CD4-positive, alpha-beta T cell treated with Interleukin-17A for 1 hour (primary cell): ENCODE measurements at places on chromosomes 6 and 20.
A peak's percentile ranks its signal among the peaks of the same experiment; 100 is the strongest.

DNA sequence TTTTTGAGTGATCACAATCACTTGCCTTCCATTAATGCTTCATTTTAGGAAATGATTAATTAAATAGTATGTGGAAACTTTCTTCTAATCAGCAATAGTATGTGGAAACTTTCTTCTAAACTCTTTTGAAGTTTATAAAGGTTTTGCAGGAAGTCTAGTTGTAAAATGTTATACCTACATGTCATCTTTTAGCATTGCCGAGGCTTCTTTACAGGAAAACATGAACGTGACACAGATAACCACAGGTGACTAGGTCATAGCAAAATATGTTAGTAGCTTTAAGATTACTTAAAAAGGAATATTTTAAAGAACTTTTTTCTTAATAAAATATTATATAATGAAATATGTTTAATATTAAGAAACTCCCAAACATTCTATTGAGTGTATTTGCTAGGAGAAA, 56.8 kb downstream of the SMAP1 start:
- DNase-seq: no peak

GRCh38 chr6:112407101-112407590, 60.0 kb downstream of the RFPL4B start:
- DNase-seq: no peak

DNA sequence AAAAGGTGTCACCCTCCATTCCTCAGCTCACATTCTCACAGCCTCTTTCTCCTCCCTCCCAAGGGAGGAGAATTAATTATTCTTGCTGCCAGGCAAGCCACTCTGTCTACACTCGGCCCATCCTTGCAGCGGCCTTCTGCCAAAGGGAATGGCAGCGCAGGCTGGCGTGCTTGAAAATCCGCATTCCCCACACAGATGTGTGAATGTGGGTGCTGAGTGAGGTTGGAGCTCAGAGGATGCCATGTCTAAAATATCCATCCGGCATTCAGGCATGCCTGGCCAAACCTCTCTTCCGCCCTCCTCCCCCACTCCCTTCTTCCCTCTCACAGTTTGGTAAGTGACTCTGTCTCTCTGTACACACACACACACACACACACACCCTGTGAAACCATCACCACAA, 27.7 kb downstream of the PNPLA1 start:
- no peak for DNase-seq

DNA sequence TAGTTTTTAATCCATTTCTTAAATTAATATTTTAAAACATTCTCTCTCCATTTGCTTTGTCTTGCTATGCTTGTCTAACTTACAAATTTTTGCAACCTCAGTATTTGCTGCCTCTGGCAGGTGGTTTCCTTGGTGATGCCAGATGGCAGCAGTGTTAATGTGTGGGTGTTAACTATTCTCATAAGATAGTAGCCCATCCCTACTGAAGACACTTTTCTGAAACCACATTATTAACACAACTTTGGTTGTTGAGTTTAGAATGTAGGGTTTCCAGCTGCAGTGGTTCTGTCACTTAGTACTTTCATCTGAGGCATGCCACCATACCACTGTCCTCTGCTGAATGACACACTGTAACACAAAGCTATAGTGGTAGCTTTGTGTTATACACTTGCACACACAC, 75.1 kb downstream of the MYO6 start:
- peak; percentile 28 for DNase-seq

DNA sequence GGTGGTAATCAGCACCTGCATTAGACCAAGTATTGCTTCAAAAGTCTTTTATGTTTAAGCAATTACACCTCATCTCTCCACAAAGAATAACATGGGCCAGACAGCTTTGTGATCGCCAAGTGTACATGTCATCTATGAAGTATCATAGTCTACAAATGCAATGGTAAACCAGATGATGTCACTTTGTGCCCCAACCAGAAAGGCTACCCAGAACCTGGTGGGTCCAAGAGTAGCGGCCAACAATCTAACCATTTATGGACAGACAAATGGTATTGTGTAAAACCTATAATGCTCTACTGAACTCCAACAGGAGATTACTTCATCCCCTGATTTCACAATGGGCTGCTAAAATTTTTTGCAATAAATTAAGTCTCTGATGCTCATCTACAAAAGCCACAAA, 295.9 kb downstream of the GMDS start:
- no peak for DNase-seq

GRCh38 chr20:23257848-23258746, 92.5 kb upstream of the NXT1 start:
- no peak for DNase-seq
